ENCODE measurements at places on chromosomes 12 and 14.

DNA sequence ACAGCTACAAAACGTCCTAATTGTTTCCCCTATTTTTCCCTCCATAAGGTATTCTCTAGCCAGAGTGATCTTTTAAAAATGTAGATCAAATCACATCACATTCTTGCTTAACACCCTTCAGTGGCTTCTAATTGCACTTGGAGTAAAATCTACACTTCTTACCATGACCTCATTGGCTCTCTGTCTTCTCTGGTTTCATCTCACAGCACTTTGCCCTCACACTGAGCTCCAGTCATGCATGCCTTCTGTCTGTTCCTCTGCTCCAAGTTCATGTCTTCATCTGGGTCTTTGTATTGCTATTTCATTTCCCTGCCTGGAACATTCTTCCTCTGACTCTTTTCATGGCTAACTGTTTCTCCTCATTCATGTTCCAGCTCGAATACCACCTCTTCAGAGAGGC, 220.4 kb upstream of the GARIN6 start:
- no peak for DNase-seq

DNA sequence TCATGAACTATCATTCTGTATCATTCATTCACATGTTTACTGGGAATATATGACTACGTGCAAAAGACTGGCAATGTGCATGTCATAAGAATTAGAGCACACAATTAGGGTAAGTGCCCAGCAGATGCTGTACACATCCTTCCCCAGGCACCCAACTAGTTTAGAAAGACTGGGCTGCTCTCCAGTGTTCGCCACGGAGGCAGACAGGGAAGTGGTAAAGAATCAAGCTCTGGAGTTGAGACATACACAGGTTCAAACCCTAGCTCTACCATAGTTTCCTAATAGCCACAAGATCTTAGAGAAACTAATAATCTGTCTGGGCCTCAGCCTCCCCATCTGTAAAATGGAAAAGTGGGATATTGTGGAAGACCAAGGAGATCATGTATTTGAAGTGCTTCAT, 6.8 kb downstream of the TMCC3 start:
- DNase-seq, result no peak

DNA sequence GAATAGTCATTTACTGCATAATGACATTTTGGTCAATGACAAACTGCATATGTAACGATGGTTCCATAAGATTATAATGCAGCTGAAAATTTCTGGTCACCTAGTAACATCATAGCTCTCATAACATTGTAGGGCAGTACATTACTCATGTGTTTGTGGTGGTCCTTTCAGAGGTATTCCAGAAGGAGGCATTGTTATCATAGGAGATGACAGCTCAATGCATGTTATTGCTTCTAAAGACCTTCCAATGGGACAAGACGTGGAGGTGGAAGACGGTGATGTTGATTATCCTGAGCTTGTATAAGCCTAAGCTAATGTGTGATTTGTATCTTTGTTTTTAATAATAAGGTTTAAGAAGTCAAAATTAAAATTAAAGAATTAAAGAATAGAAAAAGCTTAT, 43.8 kb upstream of the TSPAN11 start:
- DNase-seq, result no peak

DNA sequence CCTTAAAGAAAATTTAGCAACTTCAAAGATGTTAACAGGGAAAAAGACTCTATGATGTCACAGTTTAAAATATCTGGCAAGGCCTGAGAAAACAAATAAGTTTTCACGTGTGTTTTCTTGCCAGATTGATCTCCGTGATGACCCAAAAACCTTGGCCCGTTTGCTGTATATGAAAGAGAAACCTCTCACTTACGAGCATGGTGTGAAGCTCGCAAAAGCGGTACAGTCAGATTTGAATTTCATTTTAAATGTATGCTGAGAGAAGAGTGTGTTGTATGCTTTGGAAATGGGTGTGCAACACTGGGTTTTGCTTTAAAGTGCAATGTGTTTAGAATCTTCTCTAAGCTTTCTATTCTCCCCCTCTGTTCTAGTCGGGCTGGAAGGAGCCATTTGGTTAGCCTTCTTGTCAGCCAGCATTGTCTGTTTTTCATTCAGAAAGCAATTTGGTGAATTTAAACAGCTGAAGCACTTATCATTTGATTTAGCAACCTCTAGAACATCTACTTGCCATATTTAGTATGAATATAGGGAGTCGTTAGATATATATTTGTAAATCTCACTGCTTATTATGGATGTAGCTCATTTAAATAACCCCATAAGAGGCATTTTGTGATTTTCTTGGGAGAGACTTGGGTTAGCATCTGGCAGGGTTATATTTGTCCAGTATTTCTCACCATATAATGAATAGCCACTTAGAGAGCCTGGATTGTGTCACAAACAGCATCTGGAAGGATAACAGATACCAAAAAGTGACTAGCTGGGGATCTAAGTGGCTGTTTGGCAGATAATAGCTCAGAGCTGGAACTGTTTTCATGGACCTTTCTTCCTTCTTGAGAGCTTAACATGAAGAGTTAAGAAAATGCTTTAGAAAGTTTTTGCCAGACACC, 35.5 kb downstream of the GPHB5 start:
- DNase-seq, result no peak

- peak; percentile 73 for DNase-seq
Observed at GRCh38 chr12:109291521-109292341, 17.4 kb downstream of the FOXN4 start.

GRCh38 chr12:125129591-125130255, 64.5 kb downstream of the AACS start:
- no peak for DNase-seq
